ENCODE measurements at places on chromosomes 7 and 10. TPM values are rescaled to one million over a fixed set of nuclear protein-coding genes. Genes with fewer than 3 reads are reported as not detected.

GRCh38 chr10:21196822-21197395 lies 299.8 kb upstream of the NEBL start:
- DNase-seq = no peak

- DNase-seq = no peak
These were observed 391.0 kb upstream of the NRP1 start for GRCh38 chr10:33725430-33725829.

GRCh38 chr7:43482679-43483252 lies 100.1 kb upstream of the STK17A start:
- DNase-seq = no peak

DNA sequence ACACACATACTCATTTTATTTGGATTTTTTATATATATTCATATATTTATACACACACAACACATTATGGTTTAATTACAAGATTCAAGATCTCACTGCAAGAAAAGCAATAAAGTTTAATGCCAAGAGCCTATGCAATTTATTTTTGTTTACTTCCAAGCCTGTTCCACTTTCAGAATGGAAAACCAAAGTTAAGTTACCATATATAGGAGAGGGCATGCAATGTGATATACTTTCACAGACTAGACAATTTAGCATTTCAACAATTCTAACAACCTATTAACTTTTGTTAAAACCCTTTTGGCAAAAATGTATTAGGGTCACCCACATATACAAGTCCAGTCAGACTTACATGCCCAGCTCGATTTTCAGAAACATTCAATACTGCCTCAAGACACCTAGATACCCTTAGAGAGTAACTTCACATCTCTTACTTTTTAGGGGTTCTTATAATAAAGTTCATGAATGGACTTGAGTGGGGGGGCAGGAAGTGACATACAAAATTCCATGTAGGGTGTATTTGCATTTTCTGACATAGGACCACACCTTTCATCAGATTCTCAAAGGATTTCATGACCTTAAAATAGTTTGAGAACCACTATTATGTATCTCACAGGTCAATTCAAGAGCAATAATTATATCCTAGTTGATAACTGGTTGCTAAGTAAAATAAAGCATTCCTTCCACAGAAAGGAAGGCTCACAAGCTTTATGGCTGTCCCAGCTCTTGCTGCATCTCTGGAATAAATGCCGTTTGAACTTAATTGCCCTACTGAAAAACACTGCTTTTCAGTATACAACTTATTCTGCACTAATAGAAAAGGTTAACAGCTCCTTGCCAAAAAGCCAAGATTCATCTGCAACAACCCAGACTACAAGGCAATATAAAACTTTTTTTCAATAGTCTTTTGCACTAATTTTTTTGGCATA lies 2.5 kb downstream of the P4HA1 start:
- DNase-seq = no peak

DNA sequence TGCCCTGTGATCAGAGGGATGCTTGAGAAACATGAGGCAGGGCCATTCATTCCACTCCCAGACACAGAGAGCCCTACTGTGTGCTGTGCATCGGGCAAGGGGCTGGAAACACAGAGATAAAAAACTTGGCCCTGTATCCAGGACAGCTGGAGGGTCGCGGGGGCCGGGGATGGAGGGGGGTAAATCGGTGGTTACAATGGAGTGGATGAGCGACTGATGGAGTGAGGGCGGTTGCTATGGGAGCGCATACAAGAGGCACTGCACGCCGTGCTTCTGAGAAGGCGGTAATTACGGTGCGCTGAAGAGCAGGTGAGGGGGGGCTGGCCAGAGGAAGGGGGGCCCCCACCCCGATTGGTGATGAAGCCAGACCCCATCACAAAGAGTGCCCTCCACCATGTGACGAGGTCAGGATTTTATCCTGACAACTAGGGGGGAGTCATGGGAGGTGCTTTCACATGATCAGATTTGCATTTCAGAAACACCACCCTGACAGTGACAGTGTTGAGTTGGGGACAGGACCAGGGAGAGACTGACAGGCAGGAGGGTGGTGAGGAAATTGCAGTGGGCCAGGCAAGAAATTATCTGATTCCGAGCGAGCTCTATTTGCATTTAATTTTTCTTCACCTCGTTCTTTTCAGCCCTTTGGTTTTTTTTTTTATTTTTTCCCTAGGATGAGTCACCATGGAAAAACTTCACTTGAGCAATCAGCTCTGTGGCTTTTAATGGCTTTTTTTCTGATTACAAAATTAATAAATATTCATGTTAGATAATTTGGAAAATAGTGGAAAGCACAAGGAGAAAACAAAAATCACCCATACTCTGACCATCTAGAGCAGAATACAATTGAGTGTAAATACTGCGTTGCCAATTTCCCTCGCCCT lies 7.8 kb downstream of the CPA5 start:
- no peak for DNase-seq

GRCh38 chr7:106463851-106464611 lies 179.2 kb upstream of the NAMPT start:
- no peak for DNase-seq

DNA sequence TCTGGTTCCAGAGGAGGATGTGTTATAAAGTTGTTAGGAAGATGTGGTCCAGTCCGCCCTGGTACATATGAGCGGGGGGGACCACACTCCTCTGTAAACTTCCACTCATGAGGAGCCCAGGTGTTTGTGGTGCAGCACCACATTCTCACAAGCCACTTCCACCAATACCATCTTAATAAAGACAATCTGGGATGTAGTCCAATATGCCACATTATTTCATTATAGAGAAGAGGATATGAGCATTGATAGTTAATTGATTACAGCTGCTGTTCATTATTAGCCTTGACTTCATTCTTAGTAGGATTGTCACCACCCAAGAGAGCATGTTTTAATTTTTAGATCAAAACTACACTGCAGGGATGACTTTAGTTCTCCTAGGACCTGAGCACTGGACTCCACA lies 40.5 kb downstream of the ERCC6 start:
- DNase-seq = no peak

DNA sequence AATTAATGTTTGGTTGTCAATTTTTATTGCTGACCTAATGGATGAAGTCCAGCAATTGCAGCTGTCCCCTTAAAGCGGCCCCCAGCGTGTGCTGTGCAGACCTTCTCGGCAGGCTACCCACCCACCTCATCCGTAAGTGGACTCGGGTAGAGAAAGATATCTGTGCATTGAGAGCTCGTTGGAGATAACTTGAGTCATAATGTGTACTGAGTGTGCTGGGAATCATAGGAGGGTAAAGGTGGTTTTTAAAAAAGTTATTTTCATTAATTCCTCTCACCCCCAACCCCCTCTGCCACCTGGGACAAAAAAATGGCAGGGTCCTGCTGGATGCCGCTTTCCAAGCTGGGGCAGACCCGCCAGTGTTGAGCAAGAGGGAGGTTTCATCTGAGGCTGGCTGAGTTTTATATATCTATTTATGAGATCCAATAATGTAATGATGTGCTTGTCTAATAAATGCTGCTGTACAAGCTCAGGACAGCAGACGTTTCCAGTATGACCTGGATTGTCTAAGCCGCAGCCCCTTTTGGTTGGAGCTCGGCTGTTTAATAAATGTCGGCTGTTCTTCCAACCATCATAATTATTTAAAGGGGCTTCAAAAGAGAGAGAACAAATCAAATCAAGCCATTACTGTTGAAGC lies 119.1 kb downstream of the NKX6-2 start:
- DNase-seq = no peak

- DNase-seq = no peak
These were observed 87.4 kb upstream of the PIP4K2A start for GRCh38 chr10:22801785-22802184.

GRCh38 chr7:148489678-148490077 lies 100.9 kb upstream of the C7orf33 start:
- no peak for DNase-seq

GRCh38 chr7:85030893-85031292 lies 156.0 kb downstream of the SEMA3D start:
- no peak for DNase-seq

GRCh38 chr7:104272767-104273384 lies 55.5 kb upstream of the LHFPL3 start:
- no peak for DNase-seq

GRCh38 chr10:51112013-51112412 lies 37.7 kb downstream of the PRKG1 start:
- DNase-seq = no peak

GRCh38 chr10:128217136-128217535 lies 90.9 kb upstream of the MKI67 start:
- no peak for DNase-seq

DNA sequence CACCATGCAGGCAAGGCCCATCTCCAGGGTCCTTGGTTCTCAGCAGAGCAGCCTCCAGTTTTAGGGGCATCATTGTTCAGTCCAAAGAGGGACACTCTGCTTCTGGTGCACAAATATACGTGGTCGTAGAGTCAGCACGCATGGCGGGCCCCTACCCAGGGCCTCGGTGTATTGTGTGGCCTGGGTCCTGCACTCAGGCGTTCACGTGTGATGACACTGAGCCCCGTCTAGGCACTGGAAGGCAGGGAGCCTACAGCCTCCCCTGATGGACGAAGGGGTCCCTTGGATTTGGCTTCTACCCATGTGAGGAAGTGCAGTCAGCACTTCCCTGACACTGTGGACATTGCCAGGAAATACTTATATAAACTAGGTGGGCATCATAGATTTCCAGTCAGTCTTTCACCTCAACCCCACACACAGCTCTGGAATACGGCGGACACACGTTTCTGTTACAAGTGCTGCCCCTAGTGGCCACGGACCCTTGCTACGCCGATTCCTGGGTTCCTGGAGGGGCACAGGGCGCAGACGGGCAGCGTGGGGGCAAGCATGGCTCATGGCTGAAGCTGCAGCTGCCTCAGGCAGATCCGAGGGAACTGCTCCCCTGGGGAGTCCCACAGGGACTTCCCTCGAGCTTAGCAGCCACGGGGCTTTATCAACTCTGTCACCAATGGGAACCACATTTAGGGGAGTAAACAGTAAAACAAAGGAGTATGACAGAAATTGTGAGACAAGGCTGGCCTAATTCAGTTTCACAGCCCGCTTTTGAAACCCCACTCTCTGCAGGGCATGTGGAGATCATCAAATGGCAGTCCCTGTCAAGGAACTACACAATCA lies 25.4 kb downstream of the AIFM2 start:
- DNase-seq = no peak

DNA sequence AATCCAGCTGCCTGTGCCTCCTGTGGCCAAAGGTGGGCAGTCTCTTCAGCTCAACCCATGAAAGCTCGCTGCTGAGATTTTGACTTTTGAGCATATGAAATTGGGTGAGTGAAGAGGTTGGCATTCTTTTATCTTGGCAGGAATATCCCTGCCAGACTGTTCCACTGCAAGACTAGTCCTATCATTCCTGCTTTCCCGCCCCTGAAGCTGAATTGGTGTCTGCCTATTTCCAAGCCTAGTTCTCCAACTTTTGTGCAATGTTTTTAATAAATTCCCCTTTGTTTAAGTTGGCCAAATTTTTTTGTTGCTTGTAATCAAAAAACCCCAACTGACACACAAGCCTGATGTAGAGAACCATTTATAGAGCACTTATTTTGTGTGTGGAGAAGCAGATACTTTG lies 34.8 kb upstream of the BICC1 start:
- DNase-seq = no peak

- DNase-seq = no peak
These were observed 29.1 kb downstream of the CCDC6 start for GRCh38 chr10:59877191-59877671.

DNA sequence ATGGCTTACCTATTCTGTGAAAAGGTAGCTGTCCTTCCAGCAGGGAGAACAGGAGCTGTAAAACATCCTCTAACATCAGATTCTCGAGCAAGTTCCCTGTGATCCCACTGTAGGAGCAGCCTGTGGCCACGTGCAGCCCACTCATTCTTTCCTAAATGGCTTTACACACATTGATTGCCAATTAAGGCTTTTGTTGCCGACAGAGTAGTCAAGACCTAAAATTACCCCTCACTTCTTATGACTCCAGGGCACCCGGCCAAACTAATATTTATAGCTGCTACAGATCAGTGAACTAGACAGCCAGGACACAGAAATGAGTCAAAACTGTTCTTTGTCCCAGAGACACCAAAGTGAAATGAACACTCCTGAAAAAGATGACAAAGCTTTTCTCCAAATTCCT lies 832.1 kb downstream of the SORCS3 start:
- DNase-seq = no peak

GRCh38 chr10:22652988-22653481 lies 61.3 kb downstream of the PIP4K2A start:
- DNase-seq = no peak

DNA sequence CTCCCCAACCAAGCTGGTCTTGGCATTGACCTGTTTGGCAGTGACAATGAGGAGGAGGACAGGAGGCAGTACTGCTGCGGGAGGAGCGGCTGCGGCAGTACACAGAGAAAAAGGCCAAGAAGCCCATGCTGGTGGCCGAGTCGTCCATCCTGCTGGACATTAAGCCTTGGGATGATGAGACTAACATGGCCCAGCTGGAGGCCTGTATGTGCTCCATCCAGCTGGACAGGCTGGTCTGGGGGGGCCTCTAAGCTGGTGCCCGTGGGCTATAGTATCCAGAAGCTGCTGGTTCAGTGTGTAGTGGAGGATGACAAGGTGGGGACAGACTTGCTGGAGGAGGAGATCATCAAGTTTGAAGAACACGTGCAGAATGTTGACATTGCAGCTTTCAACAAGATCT lies 39.1 kb upstream of the ZNF273 start:
- no peak for DNase-seq

DNA sequence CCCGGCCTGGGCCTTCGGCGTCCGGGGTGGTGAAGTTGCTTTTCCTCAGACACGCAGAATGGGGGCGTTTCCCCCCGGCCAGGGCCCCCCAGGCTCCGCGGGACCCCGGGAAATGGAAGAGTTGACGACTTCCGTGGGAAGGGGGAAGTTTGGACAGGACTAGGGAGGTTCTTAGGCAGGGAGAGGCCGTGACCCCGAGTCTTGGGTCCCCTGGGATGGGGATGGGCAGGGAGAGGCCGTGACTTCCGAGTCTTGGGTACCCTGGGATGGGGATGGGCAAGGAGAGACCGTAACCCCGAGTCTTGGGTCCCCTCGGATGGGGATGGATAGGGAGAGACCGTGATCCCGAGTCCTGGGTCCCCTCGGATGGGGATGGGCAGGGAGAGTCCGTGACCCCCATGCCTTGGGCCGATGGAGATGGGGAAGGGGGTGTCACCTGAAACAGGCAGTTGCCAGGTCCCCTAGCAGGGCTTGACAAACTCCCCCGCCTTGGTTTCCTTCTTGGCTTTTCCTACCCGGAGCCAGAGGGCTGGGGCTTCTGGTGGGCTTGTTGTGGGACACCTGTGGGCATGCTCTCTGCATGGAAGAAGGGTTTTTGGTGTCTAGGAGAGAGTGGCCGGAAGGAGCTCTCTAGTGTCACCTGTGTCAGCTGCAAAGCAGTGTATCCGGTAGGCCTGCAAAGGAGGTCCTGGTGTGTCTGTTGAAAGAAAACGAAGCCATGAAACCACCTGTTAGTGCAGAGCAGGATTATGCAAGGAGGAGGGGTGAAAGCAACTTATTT lies 1.1 kb downstream of the TRRAP start:
- DNase-seq = peak; percentile 69

KIF5B gene
- 44.8 TPM for total RNA-seq

ATAD1 gene
- total RNA-seq = 35.2 TPM

CFAP43 gene
- total RNA-seq = not detected

FFAR4 gene
- not detected for total RNA-seq

SNX10 gene
- total RNA-seq = 8.5 TPM

FRMPD2 gene
- total RNA-seq = not detected

HOXA4 gene
- total RNA-seq = 0.25 TPM

All from T-cell (primary cell).